ENCODE measurements at places on chromosomes 4 and X.

- no peak for DNase-seq
These were observed 166.0 kb downstream of the PDGFRA start for GRCh38 chr4:54395013-54395527.

- no peak for DNase-seq
These were observed 112.0 kb downstream of the C4orf51 start for GRCh38 chr4:145791988-145792387.

DNA sequence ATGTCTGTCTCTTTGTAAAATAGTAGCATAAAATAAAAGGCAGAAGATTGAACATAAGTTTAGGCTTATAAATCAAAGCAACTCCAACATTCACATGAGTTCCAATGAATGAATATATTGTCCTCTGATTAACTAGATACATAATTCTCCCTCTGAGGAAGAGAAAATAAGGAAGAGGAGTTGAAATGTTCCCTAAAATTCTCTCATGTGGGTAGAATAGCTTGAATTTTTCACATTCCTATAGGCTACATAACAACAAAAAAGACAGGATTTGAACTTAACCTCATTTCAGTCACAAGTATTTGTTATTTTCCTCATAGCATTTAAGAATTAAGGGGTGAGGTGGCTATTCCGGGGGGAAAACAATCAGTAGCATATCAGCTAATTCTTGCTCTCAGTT is 462.4 kb upstream of the NDST4 start:
- no peak for DNase-seq

- DNase-seq: no peak
These were observed 169.1 kb downstream of the LHFPL1 start for GRCh38 chrX:112510629-112511028.

DNA sequence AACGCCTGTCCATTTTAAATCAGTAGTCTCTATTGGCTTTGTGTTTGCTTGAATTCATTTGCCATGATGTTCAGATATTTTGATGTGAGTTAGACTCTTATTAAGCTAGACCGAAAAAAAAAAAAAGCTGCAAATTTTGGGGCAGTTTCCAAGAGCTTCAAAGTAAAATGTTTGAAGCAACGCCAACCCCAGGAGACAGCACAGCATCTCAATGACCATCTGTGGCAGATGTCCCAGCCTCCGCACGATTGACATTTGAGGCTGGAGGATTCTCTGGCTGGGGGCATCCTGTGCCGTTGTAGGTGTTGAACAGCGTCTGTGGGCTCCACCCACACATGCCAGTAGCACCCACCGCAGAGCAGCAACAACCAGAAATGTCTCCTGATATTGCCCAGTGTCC is 17.1 kb upstream of the ARSF start:
- DNase-seq: no peak

GRCh38 chr4:24824720-24825119 is 29.3 kb downstream of the SOD3 start:
- DNase-seq: no peak

DNA sequence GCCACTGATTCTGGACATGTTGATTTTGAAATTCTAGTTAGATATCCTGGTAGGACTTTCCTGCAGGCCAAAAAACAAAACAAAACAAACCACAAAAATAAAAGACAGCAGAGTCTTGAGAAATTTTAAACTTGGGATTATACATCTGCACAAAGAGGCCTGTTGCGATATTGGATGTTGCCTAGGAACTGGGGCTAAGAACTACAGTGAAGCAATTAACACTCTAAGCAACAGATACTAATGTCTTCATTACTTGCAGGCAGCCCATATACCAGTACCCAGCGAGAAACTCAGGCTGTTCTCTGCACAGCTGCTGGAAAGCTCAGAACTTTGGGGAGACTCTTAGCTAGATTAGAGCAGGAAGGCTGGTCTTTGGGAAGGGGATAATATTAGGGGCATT is 69.1 kb upstream of the SCOC start:
- no peak for DNase-seq

DNA sequence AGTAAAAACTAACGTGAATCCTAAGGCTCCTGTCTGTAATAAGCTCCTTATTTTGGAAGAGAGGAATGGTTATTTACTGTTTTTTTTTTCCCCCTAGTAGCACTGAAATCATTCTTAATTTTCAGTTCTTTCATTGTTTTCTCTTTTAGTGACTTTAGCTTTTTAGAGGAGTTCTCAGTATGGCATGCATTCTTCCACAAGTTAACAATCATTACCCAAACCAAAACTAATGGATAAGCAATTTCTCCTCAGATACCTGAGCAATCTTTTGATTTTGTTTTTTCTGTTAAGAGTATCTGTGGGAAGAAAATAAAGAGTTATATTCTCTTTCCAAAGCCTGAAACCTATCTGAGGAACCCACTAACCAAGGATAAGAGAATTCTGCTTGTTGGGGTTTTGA is 16.7 kb upstream of the PPA2 start:
- no peak for DNase-seq

Data from stimulated activated CD8-positive, alpha-beta memory T cell treated with anti-CD3 and anti-CD28 coated beads, Interleukin-2, amount 100 ng/mL, for 48 hours (primary cell).